ENCODE measurements at places on chromosomes 3 and 15.

GRCh38 chr3:114519415-114519814 lies 225.6 kb downstream of the TIGIT start:
- peak; percentile 74 for DNase-seq

- DNase-seq: no peak
Observed at GRCh38 chr15:81880314-81880713, 165.5 kb downstream of the MEX3B start.

DNA sequence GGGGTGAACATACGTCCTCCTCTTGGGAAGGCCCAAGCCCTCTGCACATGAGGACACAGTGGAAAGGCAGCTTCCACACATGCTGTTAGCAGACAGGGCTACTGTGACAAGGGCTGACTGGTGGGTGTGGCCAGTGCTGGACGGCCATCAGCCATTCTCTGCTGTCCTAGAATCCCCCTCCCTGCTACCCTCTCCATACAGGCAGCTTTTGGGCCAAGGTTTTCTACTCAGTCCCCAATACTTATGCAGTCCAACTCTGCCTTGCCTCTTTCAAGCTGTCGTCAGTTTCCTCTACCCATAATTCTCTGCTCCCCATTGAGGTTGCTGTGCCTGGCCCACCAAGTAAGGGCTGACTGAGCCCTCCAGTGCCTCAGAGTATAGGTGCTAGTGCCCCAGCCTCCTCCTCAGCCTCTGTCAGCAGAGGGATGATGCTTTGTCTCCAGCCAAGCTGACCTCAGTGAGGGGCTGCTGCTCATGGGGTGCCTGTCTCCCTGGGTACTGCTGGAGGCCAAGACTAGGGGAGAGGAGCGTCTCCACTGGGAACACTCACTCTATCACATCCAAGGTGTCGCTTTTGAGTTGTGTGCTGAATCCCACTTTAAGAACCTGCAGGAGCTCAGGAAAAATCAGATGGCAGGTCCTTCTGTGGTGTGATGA lies 2.8 kb downstream of the LOXL1 start:
- no peak for DNase-seq

DNA sequence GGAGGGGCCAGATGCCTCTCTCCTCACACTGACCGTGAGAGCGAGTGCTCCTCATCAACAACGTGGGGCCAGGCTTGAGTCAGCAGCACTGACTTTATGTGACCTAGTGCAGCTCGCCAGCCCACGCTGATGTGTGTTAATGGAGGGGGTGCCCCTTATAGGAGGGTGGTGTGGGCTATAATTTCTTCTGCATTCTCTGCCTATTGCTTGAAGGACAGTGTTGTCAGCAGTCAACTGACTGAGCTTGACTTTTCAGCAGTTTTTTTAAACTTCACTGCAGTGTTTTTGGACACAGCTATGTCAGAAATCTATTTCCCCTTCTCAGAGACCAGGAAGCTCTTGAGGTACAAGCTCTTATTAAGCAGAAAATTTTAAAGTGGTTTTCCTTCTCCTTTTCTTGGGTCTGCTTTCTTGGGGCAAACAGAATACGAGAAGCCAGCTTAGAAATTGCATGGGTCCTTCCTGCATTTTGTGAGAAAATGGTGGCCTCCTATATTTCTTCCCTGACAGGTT lies 304.8 kb upstream of the CTDSPL start:
- no peak for DNase-seq

DNA sequence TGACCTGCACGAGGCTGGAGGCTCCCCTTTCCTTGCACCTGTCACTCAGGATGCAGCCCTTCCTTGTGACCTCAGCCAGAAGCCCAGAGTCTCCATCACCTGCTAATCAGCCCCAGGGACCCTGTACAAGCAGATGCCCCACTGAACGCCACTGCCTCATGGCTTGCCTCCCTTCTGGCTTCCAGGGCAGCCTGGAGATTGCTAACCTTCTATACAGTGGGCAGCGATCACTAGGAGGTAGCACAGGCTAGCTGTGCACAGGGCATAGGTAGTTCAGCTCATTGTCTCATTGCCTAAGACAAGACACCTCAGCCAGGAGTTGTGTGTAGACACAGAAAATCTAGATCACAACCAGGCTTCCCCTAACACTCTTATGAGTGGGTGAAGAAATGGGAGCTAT lies 49.3 kb downstream of the SSUH2 start:
- DNase-seq: no peak

- peak; percentile 22 for DNase-seq
Observed at GRCh38 chr3:151372063-151372820, 12.3 kb downstream of the P2RY12 start.

- DNase-seq: no peak
Observed at GRCh38 chr3:14119651-14120050, 5.0 kb downstream of the CHCHD4 start.

GRCh38 chr15:60713119-60714084 lies 234.5 kb upstream of the ICE2 start:
- peak; percentile 40 for DNase-seq

DNA sequence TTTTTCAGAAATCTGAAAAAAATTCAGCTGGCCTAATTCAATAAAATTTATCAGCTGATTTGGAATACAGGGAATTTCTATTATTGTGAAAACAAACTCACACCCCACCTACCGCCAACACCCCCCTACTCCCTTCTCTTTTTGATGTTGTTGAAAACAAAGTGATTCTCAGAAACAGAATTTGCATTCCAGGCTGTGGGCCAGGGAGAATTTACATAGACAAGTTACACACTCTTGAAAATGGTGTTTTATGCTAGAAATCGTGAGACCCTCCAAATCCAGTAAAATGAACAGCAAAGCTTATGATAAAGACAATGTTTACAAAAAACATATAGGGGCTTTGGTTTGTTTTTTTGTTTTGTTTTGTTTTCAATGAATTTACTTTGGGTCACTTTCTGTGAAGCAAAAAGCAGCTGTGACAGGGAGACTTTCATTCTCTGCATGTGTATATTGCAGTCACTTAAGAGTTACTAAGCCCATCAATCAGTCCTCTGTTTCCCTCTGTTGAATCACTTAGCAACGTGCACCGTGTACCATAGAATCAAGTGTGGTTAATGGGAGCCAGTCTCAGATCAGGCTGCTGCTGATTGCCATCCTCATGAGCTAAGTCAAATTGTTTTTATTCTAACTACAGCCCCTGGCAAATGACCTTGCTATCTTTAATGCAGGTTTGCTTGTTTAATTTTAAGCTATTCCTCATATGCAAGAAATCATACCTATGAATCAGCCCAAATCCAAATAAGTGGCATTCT lies 159.8 kb downstream of the ALCAM start:
- no peak for DNase-seq

GRCh38 chr15:42457445-42458442 lies 33.2 kb downstream of the ZNF106 start:
- DNase-seq: peak; percentile 97

GRCh38 chr3:39128951-39129350 lies 21.5 kb downstream of the TTC21A start:
- DNase-seq: no peak

GRCh38 chr3:66633402-66634381 lies 132.9 kb upstream of the LRIG1 start:
- peak; percentile 20 for DNase-seq

GRCh38 chr3:21795921-21796320 lies 44.9 kb upstream of the ZNF385D start:
- no peak for DNase-seq

- no peak for DNase-seq
Observed at GRCh38 chr3:131494706-131495105, 8.1 kb downstream of the MRPL3 start.

DNA sequence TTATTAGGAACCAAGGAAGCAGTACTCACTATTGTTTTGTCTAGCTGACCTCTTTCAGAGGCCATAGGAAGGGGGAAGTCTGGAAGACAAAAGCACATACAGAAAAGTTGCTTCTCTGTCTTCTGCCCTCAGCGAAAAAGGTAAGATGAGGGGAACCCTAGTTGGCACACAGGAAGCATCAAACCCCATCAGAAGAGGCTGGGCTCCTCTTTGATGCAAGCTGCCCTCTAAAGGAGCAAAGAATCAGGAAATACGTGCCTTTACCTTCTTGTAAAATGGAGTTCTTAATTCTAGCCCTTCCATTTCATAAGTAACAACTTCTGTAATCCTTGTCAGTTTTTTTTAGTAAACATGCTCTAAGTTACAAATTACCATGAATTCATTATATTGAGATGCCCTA lies 12.5 kb downstream of the SPINK8 start:
- no peak for DNase-seq

All from fibroblast of the aortic adventitia (primary cell).